Sigmoid colon (tissue), 7 donors: ENCODE measurements at places on chromosomes 16 and 17. TPM values are rescaled to one million over a fixed set of nuclear protein-coding genes. Genes with fewer than 3 reads are reported as not detected.

Gene KRTAP2-3
- total RNA-seq = not detected

Gene GSG1L2
- not detected for total RNA-seq

Gene MT1M
- 7.1 TPM for total RNA-seq

Gene RNF112
- total RNA-seq = 8.6 TPM

Gene PERCC1
- total RNA-seq = not detected

Gene SPAG5
- total RNA-seq = 3.9 TPM

Gene KRT27
- total RNA-seq = not detected

Gene GID4
- 24.2 TPM for total RNA-seq

Gene AATK
- total RNA-seq = 0.16 TPM

Gene MT2A
- total RNA-seq = 37.5 TPM

Gene SP6
- total RNA-seq = not detected

Gene NOD2
- 3.0 TPM for total RNA-seq

Gene AOC2
- 1.2 TPM for total RNA-seq

DNA sequence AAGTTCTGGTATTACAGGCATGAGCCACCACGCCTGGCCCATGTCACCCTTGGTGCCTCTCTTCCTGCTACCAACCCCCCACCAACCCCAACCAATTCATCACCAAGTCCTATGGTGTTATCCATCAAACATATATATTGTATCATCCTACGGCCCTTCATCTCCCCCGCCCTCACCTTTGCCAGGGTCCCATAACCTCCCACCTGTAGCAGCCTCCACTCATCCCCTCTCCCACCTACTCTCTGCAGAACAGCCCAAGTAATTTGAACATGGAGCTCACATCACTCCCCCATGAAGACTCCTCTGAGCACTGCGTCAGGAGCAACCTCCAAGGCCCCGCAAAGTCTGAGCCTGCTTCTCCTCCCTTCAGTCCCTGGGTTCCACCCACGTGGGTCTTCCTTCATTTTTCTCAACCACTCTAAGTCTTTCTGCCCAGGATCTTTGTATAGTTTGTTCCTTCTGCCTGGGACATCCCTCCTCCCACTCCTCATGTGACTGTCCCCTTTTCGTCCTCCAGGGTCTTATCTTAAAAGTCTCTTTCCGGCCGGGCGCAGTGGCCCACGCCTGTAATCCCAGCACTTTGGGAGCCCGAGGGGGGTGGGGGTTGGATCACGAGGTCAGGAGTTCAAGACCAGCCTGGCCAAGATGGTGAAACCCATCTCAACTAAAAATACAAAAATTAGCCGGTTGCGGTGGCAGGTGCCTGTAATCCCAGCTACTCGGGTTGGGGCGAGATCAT, 7.0 kb upstream of the HID1 start:
- DNase-seq = no peak

GRCh38 chr16:4249530-4250308, 7.8 kb upstream of the SRL start:
- no peak for DNase-seq

DNA sequence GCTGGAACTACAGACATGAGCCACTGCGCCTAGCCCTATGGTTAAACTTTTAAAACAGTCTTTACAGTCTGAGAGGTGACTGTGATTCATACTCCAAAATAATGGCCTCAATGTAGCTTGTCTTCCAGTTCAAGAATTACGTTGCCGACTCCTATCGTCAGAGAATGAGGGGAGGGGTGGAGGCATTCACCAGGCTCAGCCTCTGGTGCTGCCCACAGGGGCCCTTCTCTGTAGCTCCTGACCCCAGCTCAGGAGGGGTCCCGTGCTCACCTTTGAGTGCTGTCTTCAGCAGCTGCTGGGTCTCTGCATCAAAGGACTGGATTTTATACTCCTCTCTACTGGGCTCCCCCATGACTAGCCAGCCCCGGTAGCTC, 1.2 kb downstream of the MIF4GD start:
- DNase-seq = no peak

GRCh38 chr17:40500709-40501108, 714 bp downstream of the TNS4 start:
- peak; percentile 48 for DNase-seq

DNA sequence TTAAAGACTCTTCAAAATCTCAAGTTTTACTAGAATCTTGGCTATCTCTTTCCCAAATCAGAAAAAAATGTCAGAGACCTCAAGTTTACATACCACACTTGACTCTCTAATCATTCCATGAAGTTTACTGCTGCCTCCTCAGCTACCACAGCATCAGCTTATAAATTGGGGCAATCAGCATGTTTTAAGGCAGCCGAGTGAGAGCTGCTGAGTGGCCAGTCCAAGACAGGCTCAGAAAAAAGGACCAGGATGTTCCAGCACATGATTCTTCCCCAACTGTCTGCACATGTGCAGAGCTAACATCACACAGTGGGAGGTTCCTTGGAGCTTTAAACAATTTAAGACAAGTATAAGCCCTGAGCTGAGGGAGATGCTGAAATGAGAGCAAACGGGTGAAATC, 140.6 kb upstream of the NUDT7 start:
- no peak for DNase-seq

DNA sequence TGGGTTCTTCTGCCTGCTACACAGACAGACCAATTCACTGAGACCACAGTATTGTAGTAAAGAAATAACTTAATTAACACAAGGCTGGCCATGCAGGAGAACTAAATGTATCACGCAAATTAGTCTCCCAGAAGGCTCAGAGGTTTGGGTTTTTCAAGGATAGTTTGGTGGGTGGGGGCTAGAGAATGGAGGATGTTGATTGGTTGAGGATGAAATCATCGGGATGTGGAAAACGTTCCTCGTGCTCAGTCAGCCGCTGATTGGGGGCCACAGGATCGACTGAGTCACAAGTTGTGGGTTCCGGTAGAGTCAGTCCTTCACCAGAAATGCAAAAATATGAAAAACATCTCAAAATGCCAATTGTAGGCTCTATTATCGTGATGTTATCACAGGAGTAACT, 18.7 kb downstream of the RHOT1 start:
- no peak for DNase-seq

DNA sequence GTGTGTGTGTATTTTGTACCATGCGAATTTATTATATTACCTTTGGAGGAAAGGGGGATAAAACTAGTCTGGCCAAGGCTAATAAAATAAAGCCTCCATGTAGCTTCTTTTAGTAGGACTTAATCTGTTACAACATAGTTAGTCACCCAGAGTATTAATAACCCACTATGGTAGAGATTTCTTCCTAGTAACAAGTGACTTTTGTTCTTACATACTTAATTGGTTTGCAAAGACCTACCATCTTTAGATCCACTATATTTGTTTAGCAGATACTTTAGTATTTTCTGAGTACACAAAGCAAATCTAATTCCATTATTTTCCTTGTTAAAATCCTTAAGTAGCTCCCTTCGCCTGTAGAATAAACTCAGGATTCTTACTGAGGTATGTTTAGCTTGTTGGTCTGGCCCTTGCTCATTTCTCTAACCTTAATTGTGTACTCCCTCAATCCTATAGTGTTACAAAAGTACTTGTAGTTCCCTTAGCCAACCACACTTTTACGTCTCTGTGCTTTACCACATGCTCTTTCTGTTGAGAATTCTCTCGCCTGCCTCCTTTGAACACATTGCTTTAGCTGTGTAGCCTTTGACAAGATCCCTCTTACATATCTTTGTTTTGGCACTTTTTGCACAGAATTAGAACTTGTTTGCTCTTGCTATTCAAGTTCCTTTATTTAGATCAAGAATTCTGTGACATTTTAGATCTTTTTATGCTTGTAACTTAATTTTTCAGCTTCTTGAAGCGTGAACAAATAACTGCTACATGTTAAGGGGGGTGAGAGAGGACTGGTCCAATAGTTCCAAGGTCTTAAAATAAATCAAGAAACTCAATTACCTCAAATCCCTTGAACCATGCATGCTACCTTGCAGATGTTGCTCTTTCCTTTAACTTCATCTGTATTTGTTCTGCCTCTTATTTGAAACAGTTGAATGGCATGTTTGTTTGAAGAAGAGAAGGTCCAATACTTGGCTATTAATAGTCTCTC, 23.8 kb downstream of the CLTC start:
- no peak for DNase-seq

GRCh38 chr17:67248291-67248690, 3.3 kb upstream of the HELZ start:
- no peak for DNase-seq

- no peak for DNase-seq
These were observed 20.3 kb upstream of the FASN start for GRCh38 chr17:82118168-82118814.

GRCh38 chr17:82560802-82561428, 41.4 kb downstream of the FOXK2 start:
- DNase-seq = no peak

GRCh38 chr17:83186751-83187421, 107.5 kb downstream of the METRNL start:
- no peak for DNase-seq

DNA sequence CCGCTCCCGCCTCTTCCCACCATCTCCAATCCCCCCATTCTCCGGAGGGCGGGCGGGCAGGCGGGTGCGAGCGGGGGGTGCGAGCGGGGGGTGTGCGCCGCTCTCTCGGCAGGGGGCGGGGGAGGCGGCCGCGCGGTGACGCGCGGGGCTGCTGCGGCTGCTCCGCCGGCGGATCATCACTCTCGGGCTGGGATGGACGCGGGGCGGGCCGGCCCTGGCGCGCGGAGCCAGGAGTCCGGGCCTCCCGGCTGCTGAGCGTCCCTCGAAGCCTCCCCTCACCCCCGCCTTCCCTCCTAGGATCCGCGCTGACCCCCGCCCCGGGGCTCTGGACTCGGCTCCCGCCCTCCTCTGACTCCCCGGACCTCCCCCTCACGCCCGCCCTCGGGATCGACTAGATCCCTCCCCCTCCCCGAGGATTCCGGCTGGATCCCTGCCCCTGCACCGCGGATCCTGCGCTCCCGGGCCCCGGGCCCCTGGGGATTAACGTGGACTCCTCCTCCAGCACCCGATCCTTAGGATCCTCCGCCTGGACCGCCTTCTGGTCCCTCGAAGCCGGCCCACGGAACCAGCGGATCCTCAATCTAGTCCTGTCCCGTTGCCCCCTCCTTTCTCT, 946 bp upstream of the TMEM256 start:
- DNase-seq = peak; percentile 90

GRCh38 chr17:28949185-28950016, 1.9 kb downstream of the PHF12 start:
- DNase-seq = peak; percentile 85

- no peak for DNase-seq
These were observed 4.7 kb downstream of the ITGAE start for GRCh38 chr17:3796110-3796821.

GRCh38 chr16:79372503-79373184, 227.9 kb downstream of the MAF start:
- no peak for DNase-seq

DNA sequence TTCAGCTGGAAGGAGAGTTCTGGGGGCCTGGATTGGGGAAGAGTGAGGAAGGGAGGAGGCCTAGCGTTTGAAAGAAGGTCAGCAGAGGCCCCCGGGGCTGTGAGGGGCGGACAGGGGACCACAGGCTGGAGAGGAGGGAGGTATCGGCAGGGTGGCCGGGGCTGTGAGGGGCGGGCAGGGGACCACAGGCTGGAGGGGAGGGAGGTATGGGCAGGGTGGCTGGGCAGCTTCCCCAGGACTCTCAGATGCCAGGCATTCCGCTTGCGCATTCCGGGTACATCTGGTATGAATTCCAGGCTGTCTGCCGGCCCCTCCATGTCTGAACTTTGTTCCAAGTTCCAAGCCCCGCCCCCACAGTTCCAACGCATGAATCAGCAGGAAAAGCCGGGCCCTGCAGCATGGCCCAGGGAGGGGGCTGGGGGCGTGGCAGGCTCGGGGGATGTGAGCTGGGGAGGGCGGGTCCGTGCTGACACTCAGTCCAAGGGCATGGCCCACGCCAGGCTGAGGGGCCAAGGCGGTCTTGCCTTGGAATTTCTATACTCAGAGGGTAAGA, 4.3 kb upstream of the TLCD2 start:
- peak; percentile 99 for DNase-seq

DNA sequence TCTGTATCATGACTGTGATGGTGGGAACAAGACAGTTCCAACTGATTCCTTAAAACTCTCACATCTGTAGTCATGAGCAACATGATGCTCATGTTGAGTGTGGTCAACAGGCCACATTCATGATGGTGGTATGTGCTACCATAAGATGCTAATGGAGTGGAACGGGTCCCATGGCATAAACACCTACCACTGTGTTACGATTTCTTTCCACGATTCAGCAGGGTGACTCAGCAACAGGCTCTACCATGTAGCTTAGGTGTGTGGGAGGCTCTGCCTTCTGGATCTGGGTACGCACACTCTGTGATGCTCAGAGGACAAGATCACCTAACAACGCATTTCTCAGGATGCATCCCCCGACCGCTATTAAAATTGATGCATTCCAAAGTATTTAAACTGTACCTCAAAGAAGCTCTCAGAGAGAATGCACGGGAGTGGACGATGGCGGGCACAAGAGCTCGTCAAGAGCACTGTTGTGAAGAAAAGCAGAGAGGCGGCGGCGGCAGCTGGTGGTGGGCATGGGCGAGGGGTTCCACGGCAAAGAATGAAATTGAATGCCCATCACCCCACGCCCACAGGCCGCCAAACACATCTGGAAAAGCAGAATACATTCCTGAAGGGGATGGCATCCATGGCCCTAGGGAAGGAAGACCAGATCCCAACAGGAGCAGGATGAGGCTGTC, 133.3 kb downstream of the ZNF778 start:
- DNase-seq = no peak

DNA sequence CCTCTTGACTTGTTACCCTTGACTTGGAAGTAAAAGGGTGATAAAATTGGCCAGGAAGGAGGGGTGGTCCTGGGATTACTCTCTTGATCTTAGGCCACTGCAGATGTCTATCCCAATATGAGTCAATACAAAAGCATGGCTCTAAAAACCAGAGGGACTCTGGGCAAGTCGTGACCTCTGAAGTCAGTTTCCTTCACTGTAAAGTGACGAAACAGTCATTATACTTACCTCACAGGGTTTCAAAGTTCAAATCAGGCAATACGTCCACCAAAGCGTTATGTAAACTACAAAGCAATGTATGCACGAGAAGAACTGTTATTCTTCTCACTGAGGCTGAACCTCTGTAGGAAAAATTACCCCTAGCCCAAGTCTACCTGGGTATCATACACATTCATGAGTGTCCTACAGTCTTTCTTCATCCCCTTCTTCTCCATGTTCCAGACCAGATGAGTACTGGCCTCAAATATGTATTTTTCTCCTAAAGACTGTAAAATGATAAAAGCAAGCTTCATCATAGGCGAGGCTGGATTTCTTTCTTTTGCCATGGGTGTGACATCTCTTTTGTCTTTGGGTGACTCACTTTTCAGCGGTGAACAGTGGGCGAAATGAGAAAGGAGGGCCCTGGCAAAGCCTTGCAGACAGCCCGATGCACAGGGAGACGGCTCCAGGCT, 34.5 kb upstream of the CLEC18B start:
- no peak for DNase-seq

- DNase-seq = no peak
These were observed 128.9 kb upstream of the PMFBP1 start for GRCh38 chr16:72300892-72301291.
